ENCODE measurements at places on chromosomes 12 and 14. TPM values are rescaled to one million over a fixed set of nuclear protein-coding genes. Genes with fewer than 3 reads are reported as not detected.

- DNase-seq, result no peak
Observed at GRCh38 chr12:75137896-75138295, 71.7 kb downstream of the KCNC2 start.

DNA sequence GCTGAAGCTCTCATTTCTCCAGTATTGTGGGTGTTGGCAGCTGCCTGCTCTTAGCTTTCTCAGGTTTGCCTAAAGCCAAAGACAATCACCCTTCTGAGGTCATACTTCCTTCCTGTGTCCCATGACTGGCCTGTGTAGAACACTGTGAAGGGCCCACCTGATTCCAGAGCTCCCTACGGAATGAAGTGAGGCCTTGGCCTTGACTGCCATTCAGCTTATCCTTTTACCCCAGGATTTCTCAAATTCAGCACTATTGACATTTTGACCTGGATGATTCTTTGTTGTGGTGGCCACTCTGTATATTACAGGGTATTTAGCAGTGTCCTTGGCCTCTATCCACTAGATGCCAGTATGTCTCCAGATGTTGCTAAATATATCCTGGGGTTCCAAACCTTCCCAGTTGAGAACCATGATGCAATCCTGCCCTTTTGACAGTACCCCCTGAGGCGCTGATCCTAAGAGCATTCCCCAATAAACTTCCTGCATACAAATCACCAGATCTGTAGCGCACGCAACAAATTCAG is 112.3 kb upstream of the KRR1 start:
- no peak for DNase-seq

GRCh38 chr14:46399049-46399448 is 252.5 kb downstream of the RPL10L start:
- no peak for DNase-seq

GRCh38 chr14:23430723-23431085 is 4.8 kb downstream of the MYH7 start:
- DNase-seq, result peak; percentile 74

DNA sequence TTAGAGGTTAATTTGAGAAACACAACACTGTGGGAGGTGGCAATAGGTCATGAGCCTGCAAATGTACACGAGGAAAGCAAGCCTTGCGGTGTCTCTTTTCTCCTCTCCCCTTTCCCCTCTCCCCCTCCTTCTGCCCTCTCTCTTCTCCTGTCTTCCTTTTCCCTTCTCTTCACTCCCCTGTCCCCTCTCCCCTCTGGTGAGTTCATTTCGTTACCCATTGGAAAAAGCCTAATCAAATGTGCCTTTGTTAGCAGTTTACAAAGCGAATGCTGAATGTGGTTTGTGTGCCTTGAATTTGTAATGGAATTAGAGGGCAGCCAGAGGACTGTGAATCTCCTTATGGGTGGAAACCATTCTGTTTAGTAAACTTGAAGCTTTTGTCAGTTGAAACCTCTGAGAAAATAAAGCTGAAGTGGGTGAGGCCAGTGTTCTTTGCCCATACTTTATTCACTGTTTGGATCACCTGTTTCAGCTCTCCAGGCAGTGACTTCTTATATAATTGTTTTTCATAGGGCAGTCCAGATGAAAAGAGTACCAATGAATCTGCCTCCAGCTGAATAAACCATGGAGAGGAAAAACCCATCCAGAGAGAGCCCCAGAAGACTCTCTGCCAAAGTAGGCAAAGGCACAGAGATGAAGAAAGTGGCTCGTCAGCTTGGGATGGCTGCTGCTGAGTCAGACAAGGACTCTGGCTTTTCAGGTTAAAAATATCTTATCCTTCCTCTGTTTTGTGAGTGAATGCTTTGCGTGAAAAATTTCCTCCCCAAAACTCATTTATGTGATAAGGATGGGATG is 7.3 kb downstream of the CIPC start:
- DNase-seq, result peak; percentile 52

DNA sequence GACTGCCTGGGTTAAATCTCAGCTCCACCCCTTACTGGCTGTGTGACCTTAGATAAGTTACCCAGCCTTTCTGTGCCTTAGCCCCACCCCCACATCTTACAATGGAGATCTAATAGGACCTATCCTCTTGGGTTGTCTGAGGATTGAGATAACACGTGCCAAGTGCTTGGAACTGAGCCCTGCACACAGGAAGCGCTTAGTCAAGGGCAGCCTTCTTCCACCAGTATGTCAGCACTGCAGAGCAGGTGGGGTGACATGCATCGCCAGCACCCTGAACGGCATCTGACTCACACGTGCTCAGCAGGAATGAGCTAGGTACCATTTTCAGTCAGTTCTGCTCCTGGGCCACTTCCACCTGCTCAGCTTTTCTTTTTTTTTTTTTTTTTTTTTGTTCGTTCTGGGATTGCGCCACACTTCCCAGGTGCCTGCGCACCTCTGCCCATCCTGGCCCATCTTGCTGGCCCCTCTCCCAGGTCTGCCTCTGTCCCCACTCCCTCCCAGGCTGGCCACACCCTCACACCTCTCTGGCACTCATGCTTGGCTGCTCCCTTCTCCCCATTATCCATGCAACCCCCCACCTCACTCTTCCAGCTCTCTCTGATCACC is 19.6 kb downstream of the LGMN start:
- no peak for DNase-seq

DNA sequence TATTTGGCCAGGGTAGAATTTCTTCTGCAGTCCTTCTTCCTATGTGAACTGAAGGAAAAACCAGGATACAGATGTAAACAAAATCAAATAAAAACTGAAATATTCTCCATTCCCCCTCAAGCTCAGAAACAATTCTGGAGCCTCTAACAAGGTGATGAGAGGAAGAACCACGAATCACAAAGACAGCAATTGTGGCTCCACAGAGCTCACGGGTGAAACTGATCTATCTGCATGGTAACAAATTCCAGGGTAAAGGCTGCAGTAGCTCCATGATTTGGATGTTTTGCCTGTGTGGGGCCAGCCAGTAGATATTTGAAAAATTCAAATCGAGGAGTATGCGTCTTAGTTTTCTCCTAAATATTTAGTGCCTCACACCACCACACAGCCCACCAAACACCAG is 10.6 kb downstream of the GRIN2B start:
- no peak for DNase-seq

DNA sequence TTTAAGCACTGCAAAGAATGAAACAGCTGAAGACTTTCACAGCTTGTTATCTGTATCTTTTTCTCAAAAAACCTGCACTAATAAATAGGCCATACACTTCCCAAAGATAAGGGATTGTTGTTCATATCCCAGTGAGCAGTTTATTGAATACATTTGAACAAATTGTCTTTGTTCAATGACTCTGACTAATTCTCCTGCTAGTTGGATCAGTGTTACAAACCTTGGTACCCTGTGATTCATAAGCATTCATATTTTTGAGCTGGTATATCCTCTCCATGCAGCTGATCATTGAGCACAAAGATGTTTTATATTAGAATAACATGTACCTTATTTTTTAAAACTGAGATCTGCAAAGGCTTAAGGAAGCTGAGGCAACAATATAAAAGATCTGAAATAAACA is 58.9 kb upstream of the FSCB start:
- no peak for DNase-seq

- DNase-seq, result no peak
Observed at GRCh38 chr12:904010-904414, 45.5 kb downstream of the RAD52 start.

GRCh38 chr14:75370416-75371205 is 57.2 kb upstream of the JDP2 start:
- DNase-seq, result no peak

GRCh38 chr12:1927051-1927680 is 8.7 kb upstream of the CACNA2D4 start:
- no peak for DNase-seq

- DNase-seq, result peak; percentile 64
Observed at GRCh38 chr14:53955671-53956426, 776 bp downstream of the BMP4 start.

GRCh38 chr12:11607313-11608081 is 42.0 kb upstream of the ETV6 start:
- DNase-seq, result peak; percentile 32

- DNase-seq, result no peak
Observed at GRCh38 chr12:97938031-97938430, 475.4 kb downstream of the RMST start.

DNA sequence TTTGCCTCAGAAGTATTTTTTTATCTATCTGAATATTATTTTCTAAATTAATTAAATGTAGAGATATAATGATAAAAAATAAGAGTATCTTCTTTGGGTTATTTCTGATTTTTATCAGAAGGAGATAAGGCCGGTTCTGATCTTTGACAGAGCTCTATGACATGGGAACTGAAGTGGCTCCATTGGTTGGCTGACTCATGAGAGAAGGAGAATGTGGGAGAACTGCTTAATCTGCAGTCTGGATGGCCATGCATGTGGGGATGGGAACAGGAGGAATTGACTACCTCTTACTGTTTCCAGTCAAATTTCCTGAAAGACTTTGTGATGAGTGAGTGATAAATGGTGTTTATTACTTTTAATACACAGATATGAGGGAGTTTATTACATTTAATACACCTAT is 155.8 kb upstream of the ATP2B1 start:
- no peak for DNase-seq

DNA sequence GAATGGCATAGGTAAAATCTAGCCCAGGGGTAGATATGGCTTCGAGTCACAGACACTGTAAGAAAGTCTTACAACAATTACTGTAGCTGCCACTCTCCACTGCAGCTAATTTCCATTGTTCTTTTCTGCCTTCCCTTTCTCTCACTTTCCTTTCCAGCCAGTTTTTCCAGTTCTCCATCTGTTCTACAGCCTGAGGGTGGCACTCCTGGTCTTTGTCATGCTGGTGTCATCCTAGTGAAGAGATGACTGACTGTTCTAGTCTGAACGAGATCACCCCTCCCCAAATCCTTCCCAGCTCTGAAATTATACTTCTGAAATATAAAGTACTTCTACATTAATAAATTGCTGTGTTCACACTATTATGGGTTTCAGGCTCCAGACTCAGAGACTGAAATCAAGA is 74.2 kb upstream of the CSRP2 start:
- DNase-seq, result peak; percentile 19

GYS2 gene
- not detected for total RNA-seq

GPR137C gene
- total RNA-seq, result 9.3 TPM

SOAT2 gene
- not detected for total RNA-seq

NINJ2 gene
- 0.37 TPM for total RNA-seq

DYNC1H1 gene
- total RNA-seq, result 237 TPM

P2RX7 gene
- 0.46 TPM for total RNA-seq

KRR1 gene
- 70.0 TPM for total RNA-seq

AQP6 gene
- 0.12 TPM for total RNA-seq
